ENCODE measurements at places on chromosomes 12 and 14.

DNA sequence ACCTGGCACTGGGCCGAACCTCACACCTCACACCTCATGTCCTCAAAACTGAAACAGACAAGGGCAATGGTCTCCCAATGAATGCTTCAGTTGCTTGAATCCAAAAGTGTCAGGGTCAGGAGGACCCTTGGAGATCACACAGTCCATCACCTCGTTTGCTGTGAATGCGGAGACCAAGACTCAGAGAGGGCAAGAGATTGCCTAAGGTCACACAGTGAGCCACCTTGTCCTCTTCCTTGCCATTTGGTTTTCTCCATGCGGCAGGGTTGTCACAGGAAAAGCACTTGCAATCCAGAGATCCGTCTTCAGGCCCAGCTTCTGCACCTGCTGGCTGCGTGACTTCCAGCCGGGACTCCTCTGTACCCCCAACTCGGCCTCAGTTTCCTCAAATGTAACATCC is 28.0 kb downstream of the MVK start:
- ATAC-seq, result no peak

GRCh38 chr14:89936654-89937185 is 17.8 kb downstream of the EFCAB11 start:
- no peak for ATAC-seq

DNA sequence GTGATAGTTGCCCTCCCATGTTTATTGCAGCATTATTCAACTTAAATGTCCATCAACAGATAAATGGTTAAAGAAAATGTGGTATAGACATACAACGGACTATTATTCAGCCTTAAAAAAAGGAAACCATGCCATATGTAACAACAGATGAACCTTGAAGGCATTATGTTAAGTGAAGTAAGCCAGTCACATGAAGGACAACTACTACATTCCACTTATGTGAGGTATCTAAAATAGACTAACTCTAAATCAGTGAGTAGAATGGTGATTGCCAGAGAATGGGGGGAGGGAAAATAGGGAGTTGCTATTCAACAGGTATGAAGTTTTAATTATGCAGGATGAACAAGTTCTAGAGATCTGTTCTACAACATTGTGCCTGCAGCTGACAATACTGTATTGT is 10.1 kb downstream of the PCNX4 start:
- no peak for ATAC-seq

GRCh38 chr12:20805921-20806320 is 4.6 kb upstream of the SLCO1B3 start:
- no peak for ATAC-seq

- ATAC-seq, result no peak
Observed at GRCh38 chr12:66140731-66141130, 10.2 kb upstream of the LLPH start.

GRCh38 chr12:113270709-113271009 is 49.4 kb downstream of the TPCN1 start:
- no peak for ATAC-seq

GRCh38 chr12:117494833-117495655 is 133.6 kb upstream of the NOS1 start:
- ATAC-seq, result peak; percentile 69

DNA sequence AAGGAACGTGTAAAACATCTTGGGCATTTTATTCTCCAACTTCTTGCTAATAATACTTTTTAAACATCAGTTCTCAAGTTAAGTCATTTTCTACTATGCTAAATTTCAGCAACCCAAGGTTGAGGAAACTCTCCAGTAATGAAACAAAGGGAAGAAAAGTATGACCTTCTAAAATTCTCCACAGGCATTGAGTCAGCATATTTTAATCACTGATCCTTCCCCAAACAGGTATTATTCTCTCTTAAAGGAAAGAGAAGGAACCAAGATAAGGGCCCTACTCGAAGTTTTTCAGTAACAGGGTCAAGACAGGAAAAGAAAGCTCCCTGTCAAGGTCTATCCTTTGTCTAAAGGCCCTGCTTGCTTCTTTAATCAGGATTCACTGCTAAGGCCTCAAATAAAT is 3.0 kb downstream of the KICS2 start:
- ATAC-seq, result no peak

- peak; percentile 94 for ATAC-seq
Observed at GRCh38 chr12:116916714-116917114, 6.0 kb downstream of the FBXW8 start.

DNA sequence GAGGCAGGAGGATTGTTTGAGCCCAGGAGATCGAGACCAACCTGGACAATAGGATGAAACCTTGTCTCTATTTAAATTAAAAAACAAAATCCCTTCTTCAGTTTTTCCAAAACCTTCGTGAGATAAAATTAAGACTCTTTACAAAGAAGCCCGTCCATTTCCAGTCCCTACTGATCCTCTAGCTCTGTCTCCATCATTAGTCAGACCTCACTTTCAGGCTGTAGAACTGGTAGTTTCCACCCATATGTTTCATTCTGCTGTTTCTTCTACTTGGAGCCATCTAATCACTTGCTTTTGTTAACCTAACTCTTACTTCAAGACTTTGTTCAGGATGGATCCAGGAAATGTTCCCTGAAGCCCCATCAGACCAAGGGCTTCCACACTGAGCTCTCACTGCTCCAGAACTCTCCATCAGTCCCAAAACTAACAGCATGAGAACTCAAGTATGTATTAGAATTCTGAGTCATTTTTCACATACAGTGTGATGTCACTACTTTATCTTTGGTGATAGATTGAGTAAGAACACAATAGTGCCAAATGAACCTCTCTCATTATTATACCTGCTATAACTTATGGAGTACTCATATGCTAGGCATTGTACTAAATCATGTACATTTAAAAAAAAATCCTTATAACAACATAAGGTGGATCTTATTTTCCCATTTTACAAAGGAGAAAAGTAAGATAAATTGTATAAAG is 90.8 kb downstream of the PRICKLE1 start:
- peak; percentile 26 for ATAC-seq

- ATAC-seq, result no peak
Observed at GRCh38 chr12:115378291-115378690, 694.3 kb upstream of the TBX3 start.

GRCh38 chr12:72448805-72449204 is 176.6 kb downstream of the TRHDE start:
- ATAC-seq, result no peak

DNA sequence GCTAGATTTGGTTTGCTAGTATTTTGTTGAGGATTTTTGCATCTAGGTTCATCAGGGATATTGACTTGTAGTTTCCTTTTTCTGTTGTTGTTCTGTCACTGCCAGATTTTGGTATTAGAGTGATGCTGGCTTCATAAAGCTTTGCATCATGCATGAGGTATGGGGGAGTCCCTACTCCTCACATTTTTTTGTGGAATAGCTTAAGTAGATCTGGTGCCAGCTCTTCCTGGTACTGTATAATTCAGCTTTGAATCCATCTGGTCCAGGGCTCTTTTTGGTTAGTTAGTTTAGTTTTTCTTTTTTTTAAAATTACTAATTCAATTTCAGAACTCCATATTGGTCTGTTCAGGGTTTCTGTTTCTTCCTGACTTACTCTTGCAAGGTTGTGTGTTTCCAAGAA is 59.4 kb downstream of the LRRIQ1 start:
- ATAC-seq, result no peak

GRCh38 chr14:65169351-65169750 is 67.0 kb upstream of the MAX start:
- no peak for ATAC-seq

DNA sequence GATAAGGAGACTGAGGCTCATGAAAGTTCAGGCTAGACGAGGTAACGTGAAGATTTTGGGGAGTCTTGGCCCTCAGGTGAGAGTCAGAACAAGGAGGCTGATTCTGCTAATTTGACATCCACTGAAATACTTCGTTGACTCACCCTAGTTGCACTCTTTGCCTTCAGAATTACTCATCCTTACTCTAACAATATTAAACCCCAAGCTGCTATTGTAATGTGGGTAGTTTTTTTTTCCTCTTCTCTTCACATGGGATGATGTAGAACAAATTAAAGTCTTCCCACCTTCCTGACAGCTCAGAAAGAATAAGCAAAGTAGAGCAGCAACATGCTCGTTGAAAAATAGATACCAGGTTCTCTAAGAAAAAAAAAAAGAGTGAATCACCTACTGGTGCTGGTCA is 22.0 kb upstream of the SRRM4 start:
- ATAC-seq, result peak; percentile 70

DNA sequence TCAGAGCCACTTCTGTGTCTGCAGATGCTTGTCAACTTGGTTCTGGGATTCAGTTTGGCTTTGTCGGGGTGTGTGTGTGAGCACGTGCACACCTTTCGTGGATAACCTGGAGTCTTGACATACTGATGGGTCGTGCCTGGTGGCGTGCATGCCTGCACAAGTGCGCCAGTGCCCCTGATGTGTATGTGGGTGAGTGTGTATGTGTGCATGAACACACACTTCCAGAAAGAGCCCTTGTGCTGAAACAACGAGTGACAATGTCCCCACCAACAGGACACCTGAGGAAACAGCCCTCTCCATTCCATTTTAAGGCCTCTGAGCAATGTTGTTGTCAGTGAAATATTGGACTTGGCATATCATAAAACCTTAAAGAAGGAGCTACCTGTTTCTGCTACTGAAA is 53.9 kb downstream of the SMUG1 start:
- peak; percentile 29 for ATAC-seq

- no peak for ATAC-seq
Observed at GRCh38 chr12:80041692-80042091, 57.6 kb upstream of the OTOGL start.

GRCh38 chr12:13187399-13187798 is 9.1 kb upstream of the EMP1 start:
- ATAC-seq, result peak; percentile 35

DNA sequence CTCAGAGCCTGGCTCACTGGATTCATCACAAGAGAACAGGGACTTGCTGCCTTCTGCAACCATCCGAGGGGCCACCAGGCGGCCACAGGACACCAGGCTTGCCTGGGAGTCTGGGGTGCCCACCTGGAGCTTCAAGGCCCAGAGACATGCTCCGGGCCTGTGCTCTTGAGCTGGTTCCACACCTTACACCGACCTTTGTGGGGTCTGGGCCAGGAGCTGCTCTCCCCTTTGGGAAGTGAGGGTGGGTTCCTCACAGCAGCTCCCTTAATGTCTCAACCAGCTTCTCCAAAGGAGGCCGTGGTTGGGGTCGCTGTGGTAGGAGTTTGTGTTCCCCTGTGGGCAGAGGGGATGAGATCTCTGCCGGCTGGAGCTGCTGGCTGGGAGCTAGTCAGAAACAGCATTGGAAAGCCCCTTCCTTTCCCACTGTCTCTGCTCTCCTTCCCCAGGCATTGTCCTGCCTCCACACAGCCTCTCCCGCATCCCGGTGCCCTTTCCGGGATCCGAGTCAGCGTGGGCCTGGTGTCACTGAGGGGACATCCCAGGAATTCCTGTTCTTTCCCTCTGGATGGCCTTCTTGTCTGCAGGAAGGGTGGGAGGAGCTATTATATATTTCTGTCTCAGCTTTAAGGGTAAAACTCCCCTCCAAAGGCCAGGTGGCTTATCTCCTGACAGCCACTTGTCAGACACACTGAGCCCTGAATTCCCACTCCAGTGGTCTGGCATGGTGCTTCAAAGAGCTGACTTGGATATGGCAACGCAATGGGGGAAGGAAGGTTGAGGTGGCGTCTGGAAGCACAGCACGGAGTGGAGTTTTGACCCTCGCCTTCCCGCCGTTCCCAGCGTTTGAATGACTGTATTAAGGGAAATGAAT is 5.1 kb upstream of the PAPLN start:
- ATAC-seq, result no peak

GRCh38 chr14:75562089-75562488 is 16.3 kb upstream of the FLVCR2 start:
- no peak for ATAC-seq

DNA sequence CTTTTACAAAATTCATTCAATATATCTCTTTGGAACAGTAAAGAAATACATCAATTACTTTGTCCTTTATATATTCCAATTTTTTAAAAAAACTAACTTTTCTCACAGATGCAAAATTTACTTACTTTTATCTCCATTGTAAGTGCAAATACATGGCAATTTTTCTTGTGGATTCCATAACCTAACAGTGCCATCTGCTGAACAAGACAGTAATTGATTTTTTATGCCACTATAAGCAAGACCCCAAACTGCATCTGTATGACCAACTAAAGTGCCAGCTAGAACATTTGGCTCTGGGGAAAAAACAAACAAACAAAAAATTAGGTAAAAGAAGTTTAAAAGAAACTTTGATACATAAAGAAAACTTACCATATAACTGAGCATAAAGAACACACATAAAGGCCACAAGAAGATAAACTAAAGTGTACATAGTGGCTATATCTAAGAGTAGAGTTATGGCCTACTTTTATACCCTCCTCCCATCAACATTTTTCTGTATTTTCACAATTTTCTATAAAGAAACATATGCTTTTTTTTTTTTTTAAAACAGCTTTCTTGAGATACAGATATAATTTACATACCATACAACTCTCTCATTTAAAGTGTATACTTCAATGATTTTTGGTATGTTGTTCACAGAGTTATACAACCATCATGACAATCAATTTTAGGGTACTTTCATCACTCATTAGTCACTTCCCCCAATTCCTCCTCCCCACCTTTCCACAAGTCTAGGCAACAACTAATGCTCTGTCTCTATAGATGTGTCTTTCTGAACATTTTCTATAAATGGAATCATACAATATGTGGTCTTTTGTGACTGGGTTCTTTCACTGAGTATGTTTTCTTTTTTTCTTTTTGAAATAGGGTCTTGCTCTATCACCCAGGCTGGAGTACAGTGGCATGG is 32.6 kb downstream of the COCH start:
- ATAC-seq, result no peak

- peak; percentile 61 for ATAC-seq
Observed at GRCh38 chr14:100067971-100068959, 3.0 kb downstream of the EVL start.

- ATAC-seq, result no peak
Observed at GRCh38 chr12:2360630-2361170, 307.9 kb downstream of the CACNA1C start.

DNA sequence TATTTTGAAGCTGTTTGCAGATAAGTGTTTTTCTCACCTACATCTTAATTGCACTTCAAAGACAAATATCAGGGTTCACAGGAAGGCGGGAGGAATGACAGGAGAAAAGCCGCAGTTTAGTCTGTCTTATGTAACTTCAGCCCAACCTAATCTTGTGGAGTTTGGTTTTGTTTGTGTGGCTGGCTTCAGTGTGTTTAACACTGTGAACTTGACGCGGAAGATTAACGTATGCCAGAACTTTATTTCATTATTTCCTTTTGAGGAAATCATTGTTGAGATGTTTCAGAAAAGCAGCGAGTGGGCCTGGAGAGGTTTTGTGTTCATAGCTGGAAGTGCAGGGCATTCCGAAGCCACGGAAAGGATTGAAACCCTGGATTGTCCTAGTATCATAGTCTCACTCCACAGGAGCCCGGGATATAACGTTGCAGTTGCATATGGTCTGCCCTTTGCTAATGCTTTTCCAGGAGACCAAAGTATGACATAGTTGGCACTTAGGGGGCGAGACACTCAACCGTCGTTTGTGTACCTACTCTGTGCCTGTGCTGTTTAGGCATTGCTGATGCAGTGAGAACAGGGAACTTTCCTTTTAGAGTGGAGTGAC is 2.0 kb downstream of the PELI2 start:
- no peak for ATAC-seq

DNA sequence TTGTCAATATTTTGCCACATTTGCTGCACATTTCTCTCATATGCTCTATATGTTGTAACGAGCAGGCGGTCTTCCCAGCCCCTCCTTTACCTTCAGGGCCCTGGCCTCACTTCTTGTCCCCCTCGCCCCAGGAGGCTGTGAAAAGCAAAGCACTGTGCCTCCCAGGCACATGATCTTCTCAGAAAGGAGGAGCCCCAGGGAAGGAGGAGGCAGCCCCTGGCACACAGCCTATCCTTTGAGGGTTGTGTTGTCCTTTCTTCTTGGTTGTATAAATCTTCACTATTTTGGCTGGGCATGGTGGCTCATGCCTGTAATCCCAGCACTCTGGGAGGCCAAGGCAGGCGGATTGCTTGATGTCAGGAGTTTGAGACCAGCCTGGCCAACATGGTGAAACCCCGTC is 77.0 kb downstream of the PPP2R5C start:
- ATAC-seq, result peak; percentile 20

All from motor neuron (in vitro differentiated cells).